ENCODE measurements at places on chromosomes 4 and X.

- peak; percentile 12 for DNase-seq
Observed at GRCh38 chr4:174873931-174874330, 44.2 kb upstream of the ADAM29 start.

DNA sequence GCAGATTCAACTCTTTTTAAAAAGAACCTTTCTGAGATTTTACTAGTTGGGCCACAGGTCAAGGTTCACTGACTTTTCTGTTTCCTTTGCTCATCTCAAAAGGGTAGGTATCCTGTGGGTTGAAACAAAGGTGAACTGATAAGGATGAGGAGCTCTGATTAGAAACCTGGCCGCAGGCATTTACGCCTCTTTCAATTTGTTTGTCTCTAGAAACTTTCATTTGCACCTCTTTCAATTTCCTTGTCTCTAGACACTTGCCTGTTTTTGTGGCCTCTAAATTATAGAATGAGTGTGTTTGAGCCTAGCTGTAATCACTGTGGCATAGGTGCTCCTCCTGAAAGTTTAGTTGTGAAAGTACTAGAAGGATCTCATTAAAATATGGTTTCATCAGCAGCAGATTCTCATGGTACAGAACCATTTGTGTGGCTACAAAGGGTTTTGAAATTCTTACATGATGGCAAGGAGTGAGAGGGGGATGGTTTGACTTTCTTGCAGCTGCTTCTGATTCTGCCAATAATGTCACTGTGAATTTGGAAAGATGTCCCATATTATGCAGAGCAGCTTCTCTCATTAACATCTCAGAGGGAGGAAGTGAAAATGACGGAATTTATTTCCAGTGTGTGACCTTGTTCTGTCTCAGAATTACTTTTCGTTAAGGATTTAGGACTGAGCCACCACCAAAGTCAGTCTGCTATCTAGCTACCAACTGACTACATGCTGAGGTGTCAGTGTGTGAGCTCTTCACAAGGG, 142.2 kb downstream of the SH2D1A start:
- no peak for DNase-seq

DNA sequence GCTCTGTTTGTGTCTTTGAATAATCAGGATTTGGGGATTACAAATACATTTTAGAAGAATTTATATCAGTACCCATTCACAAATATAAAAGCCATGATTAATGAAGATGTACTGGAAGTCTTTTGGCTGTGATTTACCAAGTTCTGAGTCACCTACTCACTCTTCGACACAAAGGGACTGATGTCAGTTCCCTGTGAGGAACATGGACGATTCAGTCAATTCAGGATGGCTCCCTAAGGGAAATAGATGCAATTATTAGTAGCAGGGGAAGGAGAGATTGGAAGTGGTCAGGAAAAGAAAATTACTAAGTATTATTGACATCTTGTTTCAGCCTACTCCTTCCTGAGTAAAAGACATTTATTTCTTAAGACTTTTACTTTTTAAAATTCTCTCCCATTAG, 550.7 kb upstream of the SLIT2 start:
- no peak for DNase-seq

- DNase-seq = no peak
Observed at GRCh38 chrX:150548684-150549083, 19.7 kb upstream of the MTM1 start.

DNA sequence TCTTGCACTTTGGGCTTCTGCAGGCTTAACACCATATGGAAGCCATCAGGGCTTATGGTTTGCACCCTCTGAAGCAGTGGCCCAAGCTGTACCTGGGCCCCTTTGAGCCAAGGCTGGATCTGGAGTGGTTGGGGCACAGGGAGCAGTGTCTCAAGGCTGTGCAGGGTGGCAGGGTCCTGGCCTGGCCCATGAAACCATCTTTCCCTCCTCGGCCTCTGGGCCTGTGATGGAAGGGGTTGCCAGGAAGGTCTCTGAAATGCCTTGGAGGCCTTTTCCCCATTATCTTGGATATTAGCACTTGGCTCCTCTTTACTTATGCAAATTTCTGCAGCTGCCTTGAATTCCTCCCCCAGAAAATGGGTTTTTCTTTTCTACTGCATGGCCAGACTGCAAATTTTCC, 134.7 kb upstream of the USP9X start:
- DNase-seq = peak; percentile 59

All from HAP-1 (cell line).